ENCODE measurements at places on chromosomes 3 and 15. TPM values are rescaled to one million over a fixed set of nuclear protein-coding genes. Genes with fewer than 3 reads are reported as not detected.

Gene APBA2
- total RNA-seq, result 0.77 TPM

Gene KNG1
- not detected for total RNA-seq

Gene RETNLB
- not detected for total RNA-seq

Gene PTPRG
- 32.6 TPM for total RNA-seq

Gene HYPK
- total RNA-seq, result 5.5 TPM

All from bronchial smooth muscle cell (primary cell).